Right cardiac atrium (tissue), 5 donors: ENCODE measurements at places on chromosomes 16 and 17. TPM values are rescaled to one million over a fixed set of nuclear protein-coding genes. Genes with fewer than 3 reads are reported as not detected.

GRCh38 chr16:72537664-72538063 is 365.7 kb upstream of the PMFBP1 start:
- DNase-seq = no peak

DNA sequence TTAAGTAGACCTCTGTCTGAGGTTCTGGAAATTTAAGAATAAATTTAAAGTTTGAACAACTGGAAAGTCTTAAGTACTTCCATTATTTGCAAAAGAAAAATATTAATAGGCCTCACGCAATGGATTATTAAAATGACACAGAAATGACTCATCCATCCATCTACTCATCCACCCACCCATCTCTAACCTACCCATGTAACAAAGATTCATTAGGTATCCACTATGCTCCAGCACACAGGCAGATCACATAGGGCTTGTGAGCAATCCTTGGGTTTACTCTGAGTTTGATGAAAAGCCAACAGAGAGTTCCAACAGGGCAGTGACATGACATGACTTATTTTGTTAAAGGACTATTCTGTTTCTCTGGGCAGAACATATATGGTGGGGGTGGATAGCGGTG is 93.3 kb downstream of the HELZ start:
- DNase-seq = no peak

The CDH8 gene
- total RNA-seq = not detected

GRCh38 chr17:73098919-73099318 is 6.4 kb upstream of the SLC39A11 start:
- DNase-seq = no peak

The CIAPIN1 gene
- 63.2 TPM for total RNA-seq

The DHRS7C gene
- total RNA-seq = 222 TPM

The HBM gene
- not detected for total RNA-seq

DNA sequence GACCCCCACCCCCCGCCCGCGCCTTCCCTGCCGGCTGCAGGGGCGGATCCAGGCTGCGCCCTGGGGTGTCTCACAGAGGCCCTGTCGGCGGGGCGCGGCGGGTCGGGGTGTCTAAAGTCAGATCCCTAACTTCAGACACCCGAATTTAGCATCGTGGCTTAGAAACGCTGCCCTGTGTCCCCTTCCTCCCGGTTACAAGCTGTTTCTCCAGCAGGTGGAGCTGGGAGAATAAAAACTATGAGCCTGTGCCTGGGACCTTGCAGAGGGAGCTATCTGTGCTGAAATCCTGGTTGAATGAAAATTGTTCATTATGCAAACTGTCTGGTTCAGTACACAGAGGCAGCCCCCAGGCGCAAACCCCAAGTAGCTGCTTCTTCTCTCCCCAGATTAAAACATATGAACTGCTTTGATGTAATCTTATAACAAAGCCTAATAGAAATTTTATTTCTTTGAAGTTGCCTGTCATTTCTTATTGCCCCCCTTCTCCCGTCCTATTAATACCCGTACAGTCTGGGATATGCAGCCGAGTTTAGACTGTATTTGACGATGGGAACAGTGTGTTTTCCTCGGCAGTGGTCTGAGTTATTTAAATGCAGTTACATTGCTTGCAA is 79.0 kb downstream of the RPA1 start:
- peak; percentile 65 for DNase-seq

- DNase-seq = no peak
Observed at GRCh38 chr17:32496395-32497073, 9.7 kb downstream of the CDK5R1 start.

DNA sequence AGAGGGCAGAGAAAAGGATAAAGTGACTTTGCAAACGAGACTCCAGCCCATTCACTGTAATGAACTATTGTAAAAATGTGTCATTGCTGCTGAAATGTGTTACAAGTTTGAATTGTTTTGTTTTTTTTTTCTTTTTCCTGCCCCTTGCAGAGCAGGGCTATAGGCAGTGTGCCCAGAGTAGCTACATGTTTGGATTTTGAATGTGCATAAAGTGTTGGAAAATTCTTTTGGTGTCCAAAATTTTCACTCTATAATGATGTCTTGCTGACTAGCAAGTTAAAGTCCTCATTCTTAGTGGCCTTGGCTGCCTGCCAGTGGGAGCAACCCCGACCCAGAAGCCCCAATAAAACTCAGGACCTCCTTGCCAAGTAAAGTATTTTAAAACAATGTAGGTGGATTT is 66.5 kb downstream of the IGF2BP1 start:
- no peak for DNase-seq

The KIF18B gene
- total RNA-seq = 1.4 TPM

GRCh38 chr17:76537288-76537577 is 276 bp downstream of the CYGB start:
- DNase-seq = peak; percentile 89
